A549 treated with GW870086 at 1 μM for 4 hours (cell line): ENCODE measurements at places on chromosomes 6 and 20. TPM values are rescaled to one million over a fixed set of nuclear protein-coding genes. Genes with fewer than 3 reads are reported as not detected.

VPS52 gene
- total RNA-seq: 15.1 to 17.6 TPM (median 15.5 TPM) in 5 replicates

ULBP2 gene
- total RNA-seq: 2.1 to 4.2 TPM (median 3.6 TPM) in 5 replicates

DEFB126 gene
- not detected in 5 replicates for total RNA-seq

SPATA2 gene
- total RNA-seq: 6.9 to 9.0 TPM (median 8.4 TPM) in 5 replicates

SNAP25 gene
- total RNA-seq: 11.4 to 20.3 TPM (median 16.6 TPM) in 5 replicates

SPTLC3 gene
- total RNA-seq: 0.06 to 0.21 TPM (median 0.09 TPM) in 3 of 5 replicates, not detected in the others

THEMIS gene
- not detected in 5 replicates for total RNA-seq

TRIM40 gene
- total RNA-seq: not detected in 5 replicates

COQ3 gene
- 10.1 to 12.5 TPM (median 10.7 TPM) in 5 replicates for total RNA-seq

C4A gene
- 0.87 to 1.7 TPM (median 0.93 TPM) in 5 replicates for total RNA-seq

CALHM6 gene
- 0.34 TPM in 1 of 5 replicates, not detected in the others for total RNA-seq

SLC22A7 gene
- total RNA-seq: not detected in 5 replicates

PRICKLE4 gene
- 0.68 to 0.95 TPM (median 0.81 TPM) in 5 replicates for total RNA-seq

BCLAF1 gene
- 55.2 to 82.1 TPM (median 70.5 TPM) in 5 replicates for total RNA-seq

C6orf163 gene
- 0.11 to 0.74 TPM (median 0.21 TPM) in 4 of 5 replicates, not detected in the other for total RNA-seq

NHLRC1 gene
- total RNA-seq: 1.4 to 1.9 TPM (median 1.7 TPM) in 5 replicates

HTR1E gene
- total RNA-seq: not detected in 5 replicates

SSTR4 gene
- total RNA-seq: 0.12 to 0.26 TPM (median 0.19 TPM) in 5 replicates

ADGB gene
- total RNA-seq: not detected in 5 replicates

APOBEC2 gene
- total RNA-seq: not detected in 5 replicates

PPP1R10 gene
- 28.2 to 45.7 TPM (median 30.2 TPM) in 5 replicates for total RNA-seq

CARMIL1 gene
- 7.2 to 7.8 TPM (median 7.6 TPM) in 5 replicates for total RNA-seq

SLC17A1 gene
- total RNA-seq: 0.12 TPM in 1 of 5 replicates, not detected in the others

IMPG1 gene
- not detected in 5 replicates for total RNA-seq

CRISP2 gene
- total RNA-seq: not detected in 5 replicates

SCRT2 gene
- total RNA-seq: not detected in 5 replicates

WFDC12 gene
- total RNA-seq: not detected in 5 replicates

EYA4 gene
- total RNA-seq: 7.8 to 11.4 TPM (median 10.0 TPM) in 5 replicates

ZNF512B gene
- total RNA-seq: 9.1 to 12.4 TPM (median 11.8 TPM) in 5 replicates

SYTL3 gene
- 1.1 to 1.5 TPM (median 1.3 TPM) in 5 replicates for total RNA-seq

PPIL1 gene
- total RNA-seq: 41.3 to 48.3 TPM (median 43.6 TPM) in 5 replicates

SALL4 gene
- 1.2 to 2.5 TPM (median 1.6 TPM) in 5 replicates for total RNA-seq

MMUT gene
- total RNA-seq: 4.7 to 7.2 TPM (median 6.2 TPM) in 5 replicates

RHAG gene
- total RNA-seq: 0.06 to 0.15 TPM (median 0.09 TPM) in 3 of 5 replicates, not detected in the others

BTBD9 gene
- total RNA-seq: 1.9 to 3.0 TPM (median 2.3 TPM) in 5 replicates

C6orf89 gene
- 15.1 to 17.2 TPM (median 17.0 TPM) in 5 replicates for total RNA-seq

SMOC2 gene
- not detected in 5 replicates for total RNA-seq

C6orf141 gene
- 10.2 to 11.5 TPM (median 11.1 TPM) in 5 replicates for total RNA-seq

SFTA2 gene
- not detected in 5 replicates for total RNA-seq

FAM135A gene
- 9.1 to 19.1 TPM (median 16.1 TPM) in 5 replicates for total RNA-seq
